ENCODE measurements at places on chromosomes 3 and 15.

DNA sequence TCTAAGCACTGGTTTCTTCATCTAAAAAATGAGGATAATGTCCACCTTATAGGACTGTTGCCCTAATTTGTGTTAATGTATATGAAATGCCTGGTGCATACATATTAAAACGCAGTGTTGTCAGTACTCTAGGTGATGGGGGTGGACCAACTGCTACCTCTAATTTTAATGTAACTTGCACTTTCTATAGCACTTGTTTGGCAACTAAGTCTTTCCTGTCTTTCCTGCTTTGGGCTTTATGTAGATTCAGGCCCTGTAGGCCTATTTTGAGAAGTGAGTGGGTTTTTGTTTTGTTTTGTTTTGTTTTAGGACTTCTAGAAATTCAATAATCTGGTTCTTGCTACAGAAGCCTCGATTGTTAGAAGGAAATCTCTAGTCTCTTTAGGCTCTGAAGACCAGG is 21.2 kb downstream of the SLC7A14 start:
- no peak for DNase-seq

GRCh38 chr15:47405365-47406162 is 311.7 kb upstream of the SEMA6D start:
- no peak for DNase-seq

DNA sequence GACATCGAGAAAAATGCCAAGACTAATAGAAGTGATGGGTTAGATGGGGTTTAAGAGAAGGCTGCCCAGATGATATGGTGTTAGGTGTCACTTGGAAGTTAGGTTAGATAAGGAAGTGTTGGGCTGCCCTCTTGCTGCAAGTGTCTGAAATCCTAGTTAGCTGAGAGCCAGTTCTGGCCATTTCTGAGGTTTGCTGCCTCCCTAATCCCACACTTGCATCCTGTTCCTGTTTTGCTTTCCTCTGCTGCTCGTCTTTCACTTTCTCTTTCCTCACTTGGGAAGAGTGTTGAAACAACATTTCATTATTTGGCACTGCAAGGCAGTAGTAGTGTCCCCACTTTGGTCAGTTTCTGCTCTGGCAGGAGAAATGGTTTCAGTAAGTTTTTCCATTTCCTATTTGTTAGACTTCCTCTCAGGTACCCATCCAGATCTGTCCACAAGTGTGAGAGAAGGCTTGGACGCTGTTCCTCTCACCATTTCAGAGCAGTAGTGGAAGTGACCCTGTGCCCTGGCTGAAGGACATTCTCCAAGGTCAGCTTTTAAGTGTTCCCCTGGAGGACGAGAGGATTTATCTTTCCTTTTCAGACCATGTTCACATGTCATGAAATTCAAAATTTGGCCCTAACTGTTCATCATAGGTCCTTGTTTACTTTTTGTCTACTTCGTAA is 93.3 kb downstream of the ADAMTSL3 start:
- DNase-seq, result peak; percentile 30

DNA sequence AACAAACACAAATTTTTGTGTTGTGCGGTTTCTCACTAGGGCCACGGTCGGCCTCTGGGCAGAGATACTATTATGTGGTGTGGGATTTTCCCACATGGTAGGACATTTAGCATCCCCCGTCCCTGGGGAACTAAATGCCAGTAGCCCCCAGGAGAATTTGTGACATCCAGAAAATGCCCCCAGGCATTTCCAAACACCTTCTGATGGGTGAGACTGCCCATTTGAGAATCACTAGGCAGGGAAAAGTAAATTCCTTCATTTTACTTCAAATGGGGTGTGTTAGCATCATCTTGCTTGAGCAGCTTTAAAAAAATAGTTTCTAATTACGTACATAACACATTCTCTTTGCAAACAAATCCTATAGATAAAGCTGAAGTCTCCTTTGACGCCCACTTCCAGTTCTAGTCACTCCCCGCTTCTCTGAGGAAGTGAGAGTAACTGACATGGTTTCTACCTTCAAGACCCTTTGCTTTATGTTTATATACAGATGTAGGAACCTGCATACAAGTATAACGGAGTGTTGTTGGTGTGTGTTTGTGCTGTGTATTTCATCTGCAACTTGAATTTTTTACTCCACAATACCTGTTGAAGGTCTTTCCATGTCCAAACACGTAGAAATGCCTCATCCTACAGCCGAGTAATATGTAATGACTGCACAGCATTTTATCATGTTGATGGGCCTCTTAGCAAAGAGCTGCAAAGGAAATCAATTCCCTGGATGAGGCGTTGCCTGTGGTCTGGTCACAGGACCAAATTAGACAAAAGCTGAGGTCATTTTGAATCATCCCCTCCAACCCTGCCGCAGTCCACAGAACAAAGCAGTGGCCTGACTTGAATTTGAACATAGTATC is 31.4 kb upstream of the ZBTB38 start:
- peak; percentile 82 for DNase-seq

DNA sequence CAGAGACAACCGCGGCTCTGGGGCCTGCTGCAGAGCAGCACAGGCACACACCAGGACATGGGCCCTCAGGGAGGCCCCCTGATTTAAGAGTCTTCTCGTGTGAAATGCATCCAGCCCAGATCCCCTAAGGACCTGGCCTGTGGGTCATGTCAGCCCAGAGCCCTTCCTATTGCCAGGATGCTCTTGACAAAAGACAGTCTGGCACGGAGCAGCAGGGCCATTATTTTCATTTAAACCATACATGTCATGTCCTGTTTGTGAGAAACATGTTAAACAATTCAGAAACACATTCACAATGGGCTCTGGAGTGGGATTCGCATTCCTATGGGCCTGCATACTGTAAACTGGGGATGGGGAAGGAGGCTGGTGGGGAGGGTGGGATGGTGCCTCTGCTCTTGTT is 367.4 kb upstream of the WNT5A start:
- DNase-seq, result no peak

All from AG08395 (cell line).